ENCODE measurements at places on chromosomes 7 and 10.

GRCh38 chr7:27064159-27064558 is 31.6 kb downstream of the HOXA1 start:
- no peak for DNase-seq

- DNase-seq, result no peak
Measured at GRCh38 chr10:112471878-112472487, 25.0 kb downstream of the VTI1A start.

DNA sequence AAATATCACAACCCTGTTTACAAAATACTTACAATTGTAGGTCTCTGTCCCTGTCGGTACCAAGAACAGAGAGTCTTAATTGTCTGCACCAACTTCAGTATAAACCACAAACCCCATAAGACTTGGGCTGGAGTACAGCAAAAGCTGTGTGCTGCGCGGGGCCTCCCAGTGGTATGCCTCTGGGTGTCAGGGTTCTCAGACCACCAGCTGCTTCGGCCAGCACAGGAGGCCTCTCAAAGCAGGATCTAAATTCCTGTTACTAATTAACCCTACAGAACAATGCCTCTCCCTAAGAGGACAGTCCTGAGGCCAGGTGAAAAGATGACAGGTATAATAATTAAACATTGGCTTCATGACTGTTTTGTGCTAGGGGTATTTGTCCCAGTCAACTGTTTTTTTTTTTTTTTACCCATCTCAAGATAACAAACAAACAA is 957 bp upstream of the SVIL start:
- DNase-seq, result no peak

DNA sequence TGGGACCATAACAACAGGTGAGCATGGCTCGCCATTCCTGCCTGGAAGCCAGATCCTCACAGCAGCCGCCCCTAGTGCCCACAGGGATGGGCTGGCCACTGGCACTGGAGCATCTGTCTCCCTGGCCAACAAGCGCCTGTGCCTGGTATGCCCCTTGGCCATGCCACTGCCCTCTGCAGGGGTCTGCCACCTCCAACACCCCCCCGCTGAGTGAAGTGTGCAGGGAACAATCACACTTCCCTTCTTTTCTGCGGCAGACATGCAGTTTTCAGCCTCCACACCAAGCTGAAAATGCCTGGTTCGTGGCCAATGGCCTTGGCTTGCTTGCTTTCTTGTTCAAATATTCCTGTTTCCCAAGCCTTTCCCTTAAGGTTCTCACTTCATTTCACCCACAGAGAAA is 50.7 kb downstream of the HSPA12A start:
- no peak for DNase-seq

- no peak for DNase-seq
Measured at GRCh38 chr7:85464042-85464651, 277.3 kb upstream of the SEMA3D start.

DNA sequence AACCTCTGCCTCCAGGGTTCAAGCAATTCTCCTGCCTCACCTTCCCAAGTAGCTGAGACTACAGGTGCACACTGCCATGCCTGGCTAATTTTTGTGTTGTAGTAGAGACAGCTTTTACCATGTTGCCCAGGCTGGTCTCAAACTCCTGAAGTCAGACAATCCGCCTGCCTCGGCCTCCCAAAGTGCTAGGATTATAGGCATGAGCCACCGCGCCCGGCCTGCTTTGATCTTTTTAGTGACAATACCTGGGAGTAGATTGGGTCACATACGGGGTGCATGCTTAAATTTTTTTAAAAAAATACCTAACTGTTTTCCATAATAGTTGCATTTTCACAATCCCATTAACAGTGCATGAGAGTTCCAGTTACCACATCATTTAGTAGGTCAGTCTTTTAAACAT is 47.7 kb downstream of the CCDC71L start:
- no peak for DNase-seq

DNA sequence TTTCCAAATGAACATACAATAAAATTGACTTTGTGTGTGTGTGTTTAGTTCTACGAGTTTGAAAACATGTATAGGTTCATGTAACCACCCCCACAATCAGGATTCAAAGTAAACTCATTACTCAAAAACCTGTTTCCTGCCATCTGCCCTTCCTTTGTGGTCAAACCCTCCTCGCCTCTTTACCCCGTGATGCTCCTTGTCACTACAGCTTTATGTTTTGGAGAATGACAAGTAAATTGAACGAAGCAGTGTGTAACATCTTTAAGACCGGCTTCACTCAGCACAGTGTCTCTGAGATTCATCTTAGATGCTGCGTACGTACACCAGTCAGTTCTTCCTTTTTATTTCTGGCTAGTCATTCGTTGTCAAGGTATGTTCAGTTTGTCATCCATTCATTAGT is 54.6 kb upstream of the MKI67 start:
- no peak for DNase-seq

GRCh38 chr7:107693396-107693795 is 32.8 kb downstream of the SLC26A4 start:
- DNase-seq, result no peak

DNA sequence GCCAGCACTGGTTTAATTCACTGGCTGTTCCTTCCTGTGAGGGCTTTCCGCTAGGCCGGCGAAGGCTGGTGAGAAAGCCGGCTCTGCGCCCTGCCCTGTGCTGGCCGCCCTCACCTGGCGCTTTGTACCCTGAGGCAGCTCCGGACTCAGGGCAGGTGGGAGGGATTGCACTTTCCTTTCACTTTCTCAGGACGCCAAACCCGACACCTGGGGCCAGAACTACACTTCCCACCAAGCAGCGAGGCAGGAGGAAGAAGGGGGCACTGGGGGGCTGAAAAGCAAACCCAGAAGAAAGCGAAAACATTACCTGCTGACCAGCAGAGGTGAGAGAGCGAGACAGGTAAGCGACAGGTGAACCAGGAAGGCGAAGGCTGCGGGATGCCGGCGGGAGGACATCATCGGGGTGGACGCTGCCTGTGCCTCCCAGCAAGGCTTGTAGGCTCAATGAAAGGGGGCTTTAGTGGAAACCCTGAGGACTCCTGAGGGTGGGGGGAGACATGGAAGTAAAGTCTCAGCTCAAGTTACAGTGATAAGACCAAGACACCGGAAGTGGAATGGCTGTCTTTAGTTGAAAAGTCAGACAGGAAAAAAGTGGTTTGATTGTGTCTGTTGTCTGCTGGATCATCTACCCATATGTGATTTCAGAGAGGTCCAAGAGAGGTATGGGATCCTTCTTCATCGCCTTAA is at the start of gene RAB19:
Gene RAB19 (plus strand): TSS at position 181 of the 687 bp plus-strand sequence. CDS start 3,589 bp downstream, outside the sequence.
- no peak for DNase-seq

GRCh38 chr7:80583901-80584300 is 54.5 kb upstream of the CD36 start:
- no peak for DNase-seq

- no peak for DNase-seq
Measured at GRCh38 chr7:24346129-24346528, 62.1 kb downstream of the NPY start.

DNA sequence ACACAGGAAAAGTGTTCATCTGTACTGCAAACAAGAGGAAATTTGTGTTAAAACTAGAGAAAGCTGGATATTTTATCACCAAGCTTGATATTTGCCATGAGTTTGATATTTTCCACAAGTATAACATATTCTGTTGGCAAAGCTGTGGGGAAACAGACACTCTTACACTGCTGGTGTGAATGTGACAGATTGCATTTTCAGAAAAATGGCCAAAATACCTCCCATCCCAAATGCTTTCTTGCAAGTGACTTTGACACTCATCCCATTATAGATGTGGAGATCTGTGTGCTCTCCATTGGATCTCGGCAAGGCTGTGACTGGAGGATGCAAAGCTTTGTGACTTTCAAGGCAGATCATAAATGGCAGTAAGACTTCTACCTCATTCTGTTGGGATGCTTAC is 30.5 kb downstream of the ZNF713 start:
- DNase-seq, result no peak

DNA sequence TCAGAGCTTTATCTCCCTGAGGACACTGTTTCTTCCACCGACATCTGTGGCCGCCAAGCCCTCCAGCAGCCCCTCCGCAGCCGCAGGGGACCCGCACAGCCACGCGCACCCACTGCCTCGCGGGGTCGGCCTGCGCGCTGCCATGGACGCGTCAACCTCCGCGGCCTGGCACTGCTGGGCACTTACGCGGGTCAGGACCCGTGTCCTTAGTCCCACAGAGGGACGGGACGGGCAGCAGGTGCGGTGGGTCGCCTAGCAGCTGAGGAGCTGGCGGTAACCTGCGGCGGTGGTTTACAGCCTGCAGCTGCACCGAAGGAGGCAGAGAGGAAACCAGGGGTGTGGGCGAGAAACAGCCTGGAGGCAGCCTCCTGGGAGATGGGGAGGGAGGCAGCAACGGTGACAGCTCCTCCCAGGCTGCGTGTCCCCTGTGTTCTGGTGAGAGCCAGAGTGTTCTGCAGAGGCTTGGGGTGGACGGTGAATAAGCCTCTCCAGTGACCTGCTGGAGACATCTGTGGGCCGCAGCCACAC is 61.3 kb downstream of the SEC61G start:
- no peak for DNase-seq

- no peak for DNase-seq
Measured at GRCh38 chr10:69632516-69633199, 2.6 kb downstream of the FAM241B start.

DNA sequence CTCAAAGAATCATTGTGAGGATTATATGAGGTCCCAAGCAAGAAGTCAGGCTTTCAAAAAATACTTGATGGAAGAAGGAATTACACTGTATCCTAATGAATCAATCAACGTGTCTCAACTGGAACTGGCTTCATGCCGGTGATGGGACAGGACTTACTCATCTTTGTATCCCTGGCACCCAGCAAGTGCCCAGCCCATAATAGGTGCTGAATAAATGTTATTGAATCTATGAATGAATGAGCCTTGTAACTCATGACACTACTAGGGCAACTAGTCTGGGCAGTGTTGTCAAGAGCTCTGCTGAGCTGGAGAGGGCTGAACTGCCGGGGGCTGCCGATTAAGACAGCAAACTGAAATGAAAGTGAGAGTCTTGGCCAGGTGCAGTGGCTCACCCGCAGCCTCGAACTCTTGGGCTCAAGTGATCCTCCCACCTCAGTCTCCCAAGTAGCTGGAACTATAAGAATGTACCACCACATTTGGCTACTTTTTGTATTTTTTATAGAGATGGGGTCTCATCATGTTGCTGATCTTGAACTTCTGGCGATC is 87.2 kb upstream of the KIF5B start:
- DNase-seq, result no peak

DNA sequence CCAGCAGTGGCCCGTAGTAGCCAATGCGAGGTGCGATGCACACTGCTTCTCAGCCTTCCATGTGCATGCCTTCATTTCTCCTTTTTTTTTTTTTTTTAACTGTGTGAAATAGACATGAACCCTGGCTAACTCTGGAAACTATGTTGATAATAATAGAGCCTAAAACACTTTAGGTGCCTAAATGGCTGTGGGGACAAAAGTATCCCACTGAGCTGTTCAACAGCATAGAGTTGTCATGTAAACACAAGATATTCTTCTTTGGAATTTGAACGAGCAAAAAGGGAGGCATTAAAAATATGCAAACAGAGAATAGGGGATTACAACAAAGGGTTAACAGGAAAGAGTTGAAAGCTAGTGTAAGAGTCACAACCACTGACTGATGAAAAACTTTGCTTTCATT is 162.1 kb upstream of the NOBOX start:
- no peak for DNase-seq

- DNase-seq, result no peak
Measured at GRCh38 chr7:19094598-19095352, 22.7 kb downstream of the TWIST1 start.

GRCh38 chr7:158944195-158944594 is 87.8 kb downstream of the DYNC2I1 start:
- DNase-seq, result no peak

DNA sequence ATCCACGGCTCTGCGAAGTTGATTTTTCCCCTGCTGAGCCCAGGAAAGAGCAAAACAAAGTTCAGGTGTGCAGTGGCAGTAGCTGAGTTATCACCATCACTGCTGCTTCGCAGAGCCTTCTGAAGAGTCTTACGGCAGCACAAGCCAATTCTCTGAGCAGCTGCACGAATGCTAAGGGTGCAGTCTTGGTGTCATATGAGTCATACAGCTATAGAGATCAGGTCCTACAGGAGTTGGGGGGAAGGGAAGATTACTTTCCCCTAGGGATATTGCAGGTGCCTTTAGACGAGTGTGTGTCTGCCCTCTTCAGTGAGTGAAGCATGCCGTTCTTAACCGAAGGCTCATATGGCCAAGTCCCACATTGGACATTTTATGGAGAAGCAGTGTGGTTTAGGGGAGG is 227.8 kb downstream of the CELF2 start:
- DNase-seq, result no peak

DNA sequence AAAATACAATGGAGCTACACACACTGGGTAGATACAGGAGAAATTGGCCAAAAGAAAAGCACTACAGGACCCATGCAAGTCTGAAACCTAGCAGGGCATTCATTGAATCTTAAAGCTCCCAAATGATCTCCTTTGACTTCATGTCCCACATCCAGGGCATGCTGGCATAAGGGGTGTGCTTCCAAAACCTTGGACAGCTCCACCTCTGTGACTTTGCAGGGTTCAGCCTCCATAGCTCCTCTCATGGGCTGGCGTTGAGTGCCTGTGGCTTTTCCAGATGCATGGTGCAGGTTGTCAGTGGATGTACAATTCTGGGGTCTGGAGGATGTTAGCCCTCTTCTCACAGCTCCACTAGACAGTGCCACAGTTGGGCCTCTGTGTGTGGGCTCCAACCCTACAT is 626.3 kb upstream of the POT1 start:
- no peak for DNase-seq

DNA sequence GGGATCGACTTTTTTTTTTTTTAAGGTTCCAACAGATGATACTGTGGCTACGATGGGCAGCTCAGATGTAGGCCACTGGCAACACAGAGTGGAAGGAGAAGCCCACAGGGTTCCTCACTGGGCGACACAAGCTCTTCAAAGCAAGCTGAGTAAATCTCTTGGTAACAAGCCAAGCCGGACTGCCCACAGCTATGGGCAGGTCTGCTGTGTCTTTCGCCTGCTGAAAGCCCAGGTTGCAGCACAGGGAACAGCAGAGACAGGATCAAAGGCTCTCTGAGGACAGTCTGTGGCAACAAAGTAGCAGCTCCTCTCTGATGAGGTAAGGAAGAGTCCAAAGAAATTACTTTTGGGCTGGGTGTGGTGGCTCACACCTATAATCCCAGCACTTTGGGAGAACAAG is 83.6 kb downstream of the KCNMA1 start:
- no peak for DNase-seq

GRCh38 chr10:5504146-5505072 is 5.0 kb upstream of the CALML5 start:
- DNase-seq, result no peak

DNA sequence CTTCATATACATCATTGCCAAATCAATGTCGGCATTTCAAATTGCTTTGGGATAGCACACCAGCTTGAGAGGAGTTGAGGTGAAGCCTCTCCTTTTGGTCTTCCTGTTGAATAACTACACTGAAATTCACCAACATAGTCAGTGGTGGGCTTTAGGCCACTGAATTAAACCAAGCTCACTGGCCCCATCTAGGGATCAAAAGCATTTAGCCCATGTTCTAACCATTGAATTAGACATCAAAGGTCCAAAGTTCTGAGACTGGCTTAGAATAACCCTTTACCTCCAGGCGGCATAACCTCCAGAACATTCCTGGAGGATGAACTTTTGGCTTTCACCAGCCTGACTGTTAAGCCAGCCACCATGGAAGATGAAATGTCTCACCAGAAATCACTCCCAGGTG is 54.6 kb downstream of the BPGM start:
- no peak for DNase-seq

All from substantia nigra (tissue), 51 donors.